NAMALWA (cell line): ENCODE measurements at places on chromosomes 5 and 9.

DNA sequence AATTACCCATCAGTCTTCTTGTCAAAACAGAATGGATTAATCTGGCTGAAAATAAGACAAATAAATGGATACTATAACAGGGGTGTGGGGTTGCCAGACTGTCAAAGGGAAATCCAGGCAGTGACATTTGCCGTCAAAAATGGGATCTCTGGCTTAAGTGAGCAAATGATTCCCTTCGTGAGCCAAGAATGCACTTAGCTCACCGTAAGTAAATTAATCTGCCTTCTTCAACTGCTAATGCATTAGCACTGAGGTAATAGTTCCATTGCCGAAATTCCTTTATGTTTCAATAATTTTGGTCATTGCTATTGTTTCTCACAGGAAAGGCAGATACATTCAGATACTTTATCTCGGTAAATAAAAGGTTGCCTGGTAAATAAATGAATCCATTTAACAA is 377.8 kb downstream of the KIAA0825 start:
- DNase-seq: no peak

GRCh38 chr5:108418197-108418596 is 36.3 kb upstream of the FBXL17 start:
- DNase-seq: no peak

- no peak for DNase-seq
Observed at GRCh38 chr9:78882481-78882880, 585.6 kb downstream of the PSAT1 start.

DNA sequence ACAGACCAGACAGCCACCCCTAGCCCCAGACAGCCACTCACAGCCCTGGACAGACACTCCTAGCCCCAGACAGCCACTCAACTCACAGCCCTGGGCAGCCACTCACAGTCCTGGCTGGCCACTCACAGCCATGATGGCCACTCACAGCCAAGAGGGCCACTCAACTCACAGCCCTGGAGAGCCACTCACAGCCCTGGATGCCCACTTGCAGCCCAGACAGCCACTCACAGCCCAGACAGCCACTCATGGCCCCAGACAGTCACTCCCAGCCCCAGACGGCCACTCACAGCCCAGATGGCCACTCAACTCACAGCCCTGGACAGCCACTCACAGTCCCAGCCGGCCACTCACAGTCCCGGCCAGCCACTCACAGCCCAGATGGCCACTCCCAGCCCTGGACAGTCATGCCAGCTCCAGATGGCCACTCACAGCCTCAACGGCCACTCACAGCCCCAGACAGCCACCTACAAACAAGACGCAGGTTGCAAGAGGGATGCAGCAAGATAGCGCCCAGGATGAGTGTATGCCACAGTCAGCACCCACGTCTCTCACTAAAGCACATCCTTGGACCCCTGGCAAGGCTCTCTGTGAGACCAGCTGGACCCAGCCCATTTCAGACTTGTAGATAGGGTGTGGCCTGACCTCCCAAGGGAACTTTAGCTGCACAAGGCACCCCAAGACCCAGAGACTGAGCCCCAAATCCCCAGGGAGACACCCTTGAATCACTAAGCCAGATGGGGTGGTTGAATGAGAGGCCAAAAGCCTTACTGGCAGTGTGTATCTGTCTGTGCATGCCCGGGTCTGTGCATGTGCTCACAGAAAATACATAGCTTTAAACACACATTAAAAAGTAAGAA is 22.4 kb downstream of the ZDHHC11B start:
- DNase-seq: no peak

GRCh38 chr5:76938177-76938576 is 14.7 kb upstream of the CRHBP start:
- no peak for DNase-seq

- DNase-seq: no peak
Observed at GRCh38 chr9:113468716-113469448, 5.4 kb downstream of the RGS3 start.

GRCh38 chr5:103428411-103428871 is 134.1 kb downstream of the NUDT12 start:
- no peak for DNase-seq

DNA sequence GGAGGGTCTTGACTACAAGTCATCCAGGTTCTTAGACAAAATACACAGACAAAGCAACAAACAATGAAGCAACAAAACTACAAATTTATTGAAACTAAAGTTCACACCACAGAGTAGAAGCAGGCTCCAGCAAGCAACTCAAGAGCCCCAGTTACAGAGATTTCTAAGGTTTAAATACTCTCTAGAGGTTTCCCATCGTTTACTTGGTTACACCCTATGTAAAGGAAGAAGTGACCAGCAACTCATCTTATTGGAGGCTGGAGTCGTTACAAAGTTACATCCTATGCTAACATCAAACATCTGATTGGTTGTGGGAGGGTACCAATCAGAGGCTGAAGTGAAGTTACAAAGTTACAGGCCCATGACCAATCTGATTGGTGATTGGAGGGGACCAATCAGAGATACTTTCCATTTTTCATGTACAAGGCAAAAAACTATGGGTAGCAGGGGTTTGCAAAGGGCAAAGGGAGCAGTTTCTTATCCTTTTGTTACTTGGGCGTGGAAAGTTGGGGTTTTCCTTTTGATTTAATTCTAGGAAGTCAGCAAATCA is 2292.6 kb upstream of the C9orf72 start:
- DNase-seq: peak; percentile 25
